Pons (tissue), 1 donor: ENCODE measurements at places on chromosomes 4 and X.
A peak's percentile ranks its signal among the peaks of the same experiment; 100 is the strongest.

DNA sequence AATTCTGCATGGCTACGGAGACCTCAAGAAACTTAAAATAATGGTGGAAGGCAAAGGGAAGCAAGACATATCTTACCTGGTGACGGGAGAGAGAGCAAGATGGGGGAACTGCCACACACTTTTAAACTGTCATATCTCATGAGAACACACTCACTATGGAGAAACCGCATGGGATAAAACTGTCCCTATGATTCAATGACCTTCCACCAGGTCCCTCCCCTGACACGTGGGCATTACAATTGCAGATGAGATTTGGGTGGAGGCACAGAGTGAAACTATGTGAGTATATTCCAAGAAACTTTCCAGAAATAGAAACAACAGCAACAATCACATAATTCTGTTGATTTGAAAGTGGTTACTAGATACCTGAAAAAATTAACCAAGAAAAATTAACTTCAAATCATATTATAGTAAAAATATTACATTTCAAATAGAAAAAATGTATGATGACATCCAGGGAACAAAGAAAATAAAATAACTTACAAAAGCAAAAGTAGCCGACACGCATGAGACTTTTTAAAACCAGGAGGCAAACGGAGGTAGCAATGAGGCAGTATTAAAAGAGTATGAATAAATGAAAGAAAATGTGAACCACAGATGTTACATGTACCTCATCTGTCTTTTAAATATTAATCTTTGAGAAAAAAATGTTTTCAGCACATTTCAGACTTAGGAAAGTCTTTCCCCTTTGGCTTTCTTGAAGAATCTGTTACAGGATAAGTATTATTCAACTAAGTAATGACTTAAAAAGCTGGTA is 879.5 kb downstream of the TECRL start:
- DNase-seq: no peak

- no peak for DNase-seq
Measured at GRCh38 chr4:74545448-74545847, 100.5 kb downstream of the AREG start.

GRCh38 chr4:94944726-94945125 is 187.0 kb downstream of the BMPR1B start:
- no peak for DNase-seq

DNA sequence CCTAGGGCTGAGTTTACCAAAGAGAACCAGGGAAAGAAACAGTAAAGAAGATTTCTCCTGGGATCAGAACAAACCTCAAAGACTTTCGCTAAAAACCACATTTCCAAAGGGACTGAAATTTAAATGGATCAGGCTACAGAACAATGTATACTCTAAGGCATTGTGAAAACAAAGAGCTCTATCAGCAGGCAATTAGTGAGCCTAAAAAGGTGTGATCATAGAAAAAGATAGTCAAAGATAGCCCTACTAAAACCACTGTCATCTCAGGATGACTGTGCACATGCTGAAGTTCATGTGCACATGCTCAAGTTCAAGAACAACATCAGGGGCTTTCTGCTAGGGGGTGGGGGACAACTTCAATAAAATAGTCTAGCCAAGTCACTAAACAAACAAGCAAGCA is 12.9 kb upstream of the SMIM10L2A start:
- DNase-seq: no peak

DNA sequence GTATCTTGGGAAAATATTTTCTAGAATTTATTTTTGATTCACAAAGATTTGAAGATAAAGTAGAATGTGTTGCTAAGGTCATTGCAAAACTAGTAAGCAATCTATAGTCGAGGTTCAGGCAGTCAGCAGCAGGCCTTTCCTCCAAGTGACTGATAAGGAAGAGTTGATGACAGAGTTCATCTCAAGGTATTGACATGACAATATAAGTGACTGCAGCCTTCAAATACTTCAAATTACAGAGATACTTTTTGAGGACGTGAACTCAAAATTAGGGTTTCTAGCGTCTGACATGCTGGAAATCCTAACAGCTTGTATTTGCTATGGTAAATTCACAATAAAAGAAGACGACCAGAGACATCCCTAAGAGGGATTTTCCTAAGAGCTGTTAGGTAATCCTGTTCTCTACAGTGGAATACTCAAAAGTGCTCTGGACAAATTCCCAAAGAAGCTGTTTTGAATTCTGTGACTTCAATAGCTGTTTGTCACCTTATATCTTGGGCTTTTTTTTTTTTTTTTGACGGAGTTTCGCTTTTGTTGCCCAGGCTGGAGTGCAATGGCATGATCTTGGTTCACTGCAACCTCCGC is 7.4 kb downstream of the ARHGAP10 start:
- no peak for DNase-seq

DNA sequence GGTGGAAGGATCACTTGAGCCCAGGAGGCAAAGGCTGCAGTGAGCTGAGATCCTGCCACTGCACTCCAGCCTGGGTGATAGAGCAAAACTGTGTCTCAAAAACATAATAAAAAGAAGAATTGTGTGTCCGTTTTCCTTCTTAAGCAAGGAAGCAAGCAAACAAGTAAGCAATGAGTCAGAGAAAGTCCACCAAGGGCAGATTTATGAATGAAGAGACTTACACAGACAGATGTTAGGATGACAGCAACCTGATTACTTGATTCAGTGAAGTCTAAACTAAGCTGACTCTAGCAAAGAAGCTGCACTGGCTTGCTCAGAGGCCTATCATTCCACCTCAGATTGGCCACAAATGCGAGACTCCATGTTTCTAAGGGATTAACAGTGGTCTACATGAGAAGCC is 34.1 kb upstream of the SCML1 start:
- DNase-seq: no peak

DNA sequence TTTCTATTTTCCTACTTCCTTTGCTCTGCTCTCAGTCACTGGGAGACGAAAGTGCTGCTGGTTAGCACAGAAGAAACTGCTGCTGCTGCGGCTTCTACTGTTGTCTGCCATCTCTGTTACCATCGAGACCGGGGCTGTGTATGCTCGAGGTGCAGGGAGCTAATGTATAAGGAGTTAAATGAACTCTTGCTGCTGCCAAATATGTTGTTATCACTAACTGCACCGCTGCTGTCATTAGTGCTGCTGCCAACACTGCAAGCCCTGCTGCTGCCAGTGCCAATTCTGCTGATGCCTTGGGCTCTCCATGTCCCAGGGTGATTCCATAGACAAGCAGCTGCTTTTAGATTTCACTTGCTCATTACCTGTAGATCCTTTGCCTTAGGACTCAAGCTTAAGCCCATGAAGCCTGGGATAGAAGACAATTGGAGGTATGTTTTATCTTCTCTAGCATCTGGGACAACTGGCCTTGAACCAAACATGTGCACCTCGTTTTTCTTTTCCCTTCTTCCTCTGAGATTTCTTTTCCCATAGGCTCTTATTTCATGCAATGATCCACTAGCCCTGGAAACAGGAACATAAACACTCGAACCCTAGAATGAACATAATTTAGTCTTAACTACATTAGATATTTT is 107.8 kb downstream of the CCSER1 start:
- DNase-seq: no peak

GRCh38 chr4:111748157-111748556 is 397.1 kb upstream of the FAM241A start:
- no peak for DNase-seq

GRCh38 chr4:100017637-100018310 is 67.7 kb upstream of the H2AZ1 start:
- no peak for DNase-seq

- no peak for DNase-seq
Measured at GRCh38 chr4:94567811-94568210, 116.1 kb downstream of the PDLIM5 start.

- DNase-seq: no peak
Measured at GRCh38 chrX:153953342-153953830, 8.9 kb upstream of the RENBP start.

DNA sequence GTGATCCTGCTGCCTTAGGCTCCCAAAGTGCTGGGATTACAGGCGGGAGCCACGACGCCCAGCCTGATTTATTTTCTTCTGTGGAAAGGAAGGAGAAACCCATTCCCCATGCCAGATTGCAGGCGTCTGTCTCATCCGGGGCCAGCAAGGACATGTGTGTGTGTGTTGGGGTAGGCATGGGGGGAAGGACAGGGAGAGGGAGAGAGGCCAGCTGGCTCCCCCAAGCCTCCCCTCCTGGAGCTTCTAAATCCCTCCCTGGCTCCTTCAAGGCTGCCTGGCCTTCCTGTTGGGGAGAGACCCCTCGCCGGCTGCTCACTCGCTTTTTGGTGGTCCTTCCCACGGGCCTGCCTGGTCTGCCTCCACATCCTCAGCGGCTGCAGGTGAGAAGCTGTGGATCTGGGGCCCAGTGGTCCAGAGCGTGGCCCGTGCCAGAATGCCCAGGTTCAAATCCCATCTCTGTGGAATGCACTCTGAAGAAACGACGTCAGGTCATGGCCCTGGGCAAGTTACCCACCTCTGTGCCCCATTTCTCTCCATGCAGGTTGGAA is 1.3 kb upstream of the PLXNB3 start:
- DNase-seq: no peak

DNA sequence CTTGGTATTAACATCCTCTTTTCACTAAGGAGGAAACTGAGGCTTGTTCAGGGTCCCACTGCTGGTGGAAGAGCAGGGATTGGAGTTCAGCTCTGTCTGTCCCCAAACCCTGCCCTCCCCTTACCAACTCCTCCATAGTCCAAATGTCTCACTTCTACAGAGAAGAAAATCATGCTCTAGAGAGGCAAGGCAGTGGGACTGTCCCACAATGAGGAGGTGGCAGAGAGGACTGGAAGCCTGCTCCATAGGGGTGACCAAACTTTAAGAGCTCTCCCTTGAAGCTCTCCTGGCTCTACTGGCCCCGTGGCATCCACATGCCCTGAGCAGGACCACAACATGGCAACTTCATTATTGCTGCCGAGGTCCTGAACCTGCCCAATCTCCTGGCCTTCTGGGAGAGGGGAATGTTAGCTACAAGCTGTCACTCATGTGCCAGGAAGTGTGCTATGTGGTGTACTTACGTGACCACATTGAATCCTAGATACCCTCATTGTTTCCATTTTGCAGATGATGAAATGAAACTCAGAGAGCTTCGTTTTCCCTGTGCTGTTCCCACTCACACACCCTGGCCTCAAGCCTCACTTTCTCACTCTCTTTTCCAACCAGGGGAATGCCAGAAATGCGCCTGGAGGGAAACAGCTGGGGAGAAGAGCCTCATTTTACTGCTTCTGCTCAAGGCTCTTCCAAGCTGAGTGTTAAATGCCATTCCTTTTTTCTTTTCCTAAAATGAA is 71.5 kb downstream of the ANAPC4 start:
- DNase-seq: no peak

- peak; percentile 23 for DNase-seq
Measured at GRCh38 chr4:71380788-71381187, 42.0 kb downstream of the SLC4A4 start.

- DNase-seq: no peak
Measured at GRCh38 chrX:32877592-32877991, 333.8 kb downstream of the DMD start.

DNA sequence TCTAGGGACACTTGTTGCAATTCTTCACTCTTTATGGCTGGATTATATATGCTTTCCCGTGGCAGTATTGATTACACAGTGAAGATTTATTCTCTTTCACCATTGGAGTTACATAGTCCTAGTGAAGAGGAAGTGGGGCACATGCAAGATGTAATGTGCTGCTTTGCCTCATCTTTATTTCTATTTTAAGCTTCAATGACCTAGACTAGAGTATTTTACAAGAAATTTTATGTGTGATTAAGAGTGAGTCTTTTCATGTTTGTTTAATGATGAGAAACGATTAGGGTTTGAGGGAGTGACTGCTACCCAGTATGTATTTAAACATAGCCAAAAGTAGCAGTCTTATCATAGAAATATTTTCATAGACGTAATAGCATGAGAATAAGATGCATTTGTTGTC is 30.8 kb downstream of the DIAPH2 start:
- DNase-seq: no peak

DNA sequence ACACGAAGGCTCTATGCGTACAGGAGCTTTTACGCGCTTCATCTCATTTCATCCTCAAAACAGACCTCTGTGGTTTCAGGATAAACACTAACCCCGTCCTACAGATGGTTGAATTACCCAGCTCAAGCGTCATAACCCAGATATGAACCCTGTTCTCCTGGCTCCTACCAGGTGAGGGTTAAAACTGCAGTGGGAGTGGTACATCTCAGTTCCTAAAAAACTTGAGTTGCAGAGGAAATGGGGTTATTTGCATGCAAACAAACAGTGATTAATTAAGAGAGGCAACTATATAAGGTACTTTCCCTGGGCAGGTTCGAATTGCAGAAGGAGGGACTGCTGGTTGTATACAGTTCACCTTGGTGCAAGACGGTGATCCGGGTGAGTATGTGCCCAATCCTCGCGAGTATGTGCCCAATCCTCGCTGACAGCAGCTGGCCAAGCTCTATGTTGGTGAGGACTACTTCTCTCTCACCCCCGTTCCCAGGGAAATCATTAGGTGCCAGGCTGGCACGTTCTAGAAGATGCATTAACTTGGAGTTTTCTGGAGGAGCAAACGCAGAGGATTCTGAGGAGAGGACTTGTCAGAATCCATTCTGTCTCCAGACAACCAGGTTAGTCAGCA is 72.6 kb downstream of the FHDC1 start:
- no peak for DNase-seq

DNA sequence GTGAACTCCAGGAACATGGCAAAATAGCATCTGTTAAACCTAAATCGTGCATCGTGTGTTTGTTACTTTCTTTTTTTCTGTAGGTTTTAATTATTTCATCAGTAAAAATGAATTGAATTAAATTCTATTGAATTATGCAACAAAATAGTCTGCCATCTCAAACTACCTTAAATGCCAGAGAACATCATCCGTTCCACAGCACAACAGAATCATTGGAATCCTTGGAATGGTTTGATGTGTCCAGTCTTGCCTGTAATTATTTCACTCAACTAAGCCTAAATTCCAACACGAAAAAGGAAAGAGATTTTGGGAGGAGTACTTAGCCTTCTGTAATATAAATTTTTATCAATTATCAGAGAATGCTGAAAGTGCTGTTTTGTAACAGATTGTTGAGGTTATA is 17.1 kb upstream of the SLC7A11 start:
- no peak for DNase-seq

- no peak for DNase-seq
Measured at GRCh38 chr4:173924561-173924960, 358.9 kb downstream of the FBXO8 start.

- DNase-seq: no peak
Measured at GRCh38 chrX:154731881-154732280, 19.0 kb downstream of the GAB3 start.

GRCh38 chr4:11636031-11636430 is 207.3 kb upstream of the HS3ST1 start:
- DNase-seq: no peak

- DNase-seq: no peak
Measured at GRCh38 chr4:24858026-24858425, 54.8 kb downstream of the CCDC149 start.

- DNase-seq: no peak
Measured at GRCh38 chr4:111113591-111113990, 490.7 kb upstream of the PITX2 start.

- no peak for DNase-seq
Measured at GRCh38 chrX:130139474-130140201, 26.0 kb downstream of the AIFM1 start.
